ENCODE measurements at places on chromosomes 16 and 17.

DNA sequence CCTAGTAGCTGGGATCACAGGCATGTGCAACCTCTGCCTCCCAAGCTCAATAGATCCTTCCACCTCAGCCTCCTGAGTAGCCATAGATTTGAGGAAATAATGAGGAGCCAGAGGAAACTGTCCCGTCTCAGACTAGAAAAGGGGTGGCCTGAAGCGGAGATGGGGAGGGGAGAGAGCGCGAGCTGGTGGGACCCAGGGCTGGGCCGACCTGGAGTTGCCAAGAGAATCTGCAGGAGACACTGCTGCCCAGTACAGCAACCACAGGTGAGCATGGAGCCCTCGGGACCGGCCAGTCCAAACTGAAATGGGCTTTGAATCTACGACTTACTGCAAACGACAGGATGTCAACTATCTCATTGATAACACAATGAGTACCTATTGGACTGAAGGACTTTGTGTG, 24.3 kb downstream of the CD300A start:
- H3K36me3 ChIP-seq, result peaks cover 7% of the 10 kb centered on the region
- H3K4me1 ChIP-seq, result no peaks in the 10 kb centered on the region
- no peak overlapping the region for H3K4me3 ChIP-seq
- no peak overlapping the region for H3K27ac ChIP-seq
- H3K27me3 ChIP-seq, result peaks cover 3% of the 10 kb centered on the region

- no peak for DNase-seq
- no peaks in the 10 kb centered on the region for H3K36me3 ChIP-seq
- peaks cover 24% of the 10 kb centered on the region for H3K27me3 ChIP-seq
- H3K4me3 ChIP-seq, result no peak overlapping the region
These were observed 169.2 kb downstream of the HAPSTR1 start for GRCh38 chr16:9260666-9261065.

DNA sequence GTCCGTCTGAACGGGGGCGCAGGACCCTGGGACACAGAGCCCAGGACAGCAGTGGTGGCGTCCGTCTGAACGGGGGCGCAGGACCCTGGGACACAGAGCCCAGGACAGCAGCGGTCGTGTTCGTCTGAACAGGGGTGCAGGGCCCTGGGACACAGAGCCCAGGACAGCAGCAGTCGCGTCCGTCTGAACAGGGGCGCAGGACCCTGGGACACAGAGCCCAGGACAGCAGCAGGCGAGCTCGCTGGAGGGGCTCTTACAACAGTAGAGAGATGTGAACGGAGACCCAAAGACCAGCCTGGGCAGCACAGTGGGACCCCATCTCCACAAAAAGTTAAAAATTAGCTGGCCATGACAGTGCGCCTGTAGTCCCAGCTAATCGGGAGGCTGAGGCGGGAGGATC, 40.7 kb downstream of the LMF1 start:
- no peak for DNase-seq
- H3K27ac ChIP-seq, result no peak overlapping the region
- peaks cover 1% of the 10 kb centered on the region for H3K4me1 ChIP-seq
- H3K27me3 ChIP-seq, result no peaks in the 10 kb centered on the region

GRCh38 chr17:45394913-45395568, 37.6 kb downstream of the ARHGAP27 start:
- no peak overlapping the region for H3K4me3 ChIP-seq
- peaks cover 14% of the 10 kb centered on the region for H3K4me1 ChIP-seq
- no peaks in the 10 kb centered on the region for H3K27me3 ChIP-seq
- no peak for DNase-seq
